Stromal cell of bone marrow (primary cell): ENCODE measurements at places on chromosomes 12 and 14.

DNA sequence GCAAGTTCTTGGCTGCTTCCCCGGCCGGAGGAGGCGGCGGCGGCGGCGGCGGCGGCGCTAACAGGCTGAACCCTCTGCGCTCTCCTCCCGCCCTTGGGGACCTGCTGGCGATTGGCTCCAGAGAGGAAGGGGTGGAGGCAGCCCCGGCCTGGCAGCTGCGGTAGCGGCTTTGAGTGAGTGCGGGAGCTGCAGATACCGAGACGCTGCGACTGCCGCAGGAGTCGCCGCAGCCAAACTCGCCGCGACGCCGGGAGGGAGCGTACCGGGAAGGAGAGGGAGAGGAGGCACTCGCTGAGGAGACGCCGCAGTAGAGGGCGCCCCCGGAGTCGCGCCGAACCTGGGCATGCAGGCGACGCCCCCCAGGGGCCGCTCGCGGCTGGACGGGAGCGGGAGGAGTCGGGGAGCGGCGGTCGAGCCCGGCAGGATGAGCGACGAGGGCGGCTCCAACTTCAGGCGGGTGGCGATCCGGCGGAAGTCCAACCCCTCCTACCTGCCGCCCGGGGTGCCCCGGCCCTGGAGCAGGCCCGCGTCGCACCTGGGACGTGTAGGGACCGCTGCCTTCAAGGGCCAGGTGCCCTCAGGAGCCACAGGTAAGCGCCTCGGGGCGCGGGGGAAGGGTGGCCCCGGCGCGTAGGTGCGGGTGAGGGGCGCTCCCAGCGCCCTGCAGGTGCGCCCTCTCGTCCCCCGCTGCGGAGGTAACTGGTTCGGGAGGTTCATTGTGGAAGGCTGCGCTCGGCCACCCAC, at the start of gene FGD4:
Gene FGD4 (plus strand): TSS at position 189 of the 744 bp plus-strand sequence.
- DNase-seq: peak; percentile 40

DNA sequence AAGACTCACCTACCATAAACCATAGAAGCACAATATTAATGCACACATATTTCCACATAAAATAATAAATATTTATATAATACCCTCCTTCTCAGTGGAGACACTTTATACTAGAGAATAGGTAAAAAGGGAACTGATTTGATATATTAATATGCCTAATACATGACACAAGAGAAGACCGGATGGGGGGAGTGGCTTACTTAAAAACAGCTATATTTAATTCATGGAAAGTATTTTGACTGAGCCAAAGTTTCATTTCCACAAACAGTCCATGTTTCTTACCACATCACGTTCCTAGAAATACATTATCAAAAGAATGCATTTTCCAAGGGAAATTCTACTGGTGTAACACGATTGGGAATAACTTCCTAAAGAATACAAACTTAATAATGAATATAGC, 63.4 kb downstream of the ITPR2 start:
- DNase-seq: no peak

DNA sequence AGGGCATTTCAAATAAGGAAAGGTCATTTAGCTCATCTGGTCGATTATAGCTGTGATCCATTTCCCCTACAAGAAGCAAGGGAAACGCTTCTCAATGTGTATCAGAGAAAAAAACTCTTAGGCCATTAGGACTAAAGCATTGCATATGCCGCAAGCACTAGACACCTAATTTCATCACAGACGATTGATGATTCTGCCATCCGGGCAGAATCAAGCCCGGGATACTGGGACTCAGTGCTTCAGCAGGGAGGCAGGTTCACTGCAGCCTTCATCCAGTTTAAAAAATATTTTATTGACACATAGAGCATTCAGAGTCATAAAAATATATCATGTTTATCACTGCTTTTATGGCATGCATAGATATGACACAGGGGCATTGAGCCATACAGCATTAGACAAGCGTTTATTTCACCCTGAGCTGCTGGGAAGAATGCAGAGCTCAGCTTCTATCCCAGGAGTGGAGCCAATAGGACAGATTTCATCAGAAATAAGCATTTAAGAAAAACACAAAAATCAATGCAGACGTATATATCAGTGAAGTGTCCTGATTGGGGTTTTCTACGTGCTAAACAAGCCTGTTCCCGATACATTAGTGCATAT, 806.9 kb downstream of the GALC start:
- no peak for DNase-seq

GRCh38 chr12:129101816-129102215, 248.5 kb downstream of the GLT1D1 start:
- no peak for DNase-seq

- DNase-seq: no peak
These were observed 40.4 kb upstream of the GZMB start for GRCh38 chr14:24674204-24674970.

DNA sequence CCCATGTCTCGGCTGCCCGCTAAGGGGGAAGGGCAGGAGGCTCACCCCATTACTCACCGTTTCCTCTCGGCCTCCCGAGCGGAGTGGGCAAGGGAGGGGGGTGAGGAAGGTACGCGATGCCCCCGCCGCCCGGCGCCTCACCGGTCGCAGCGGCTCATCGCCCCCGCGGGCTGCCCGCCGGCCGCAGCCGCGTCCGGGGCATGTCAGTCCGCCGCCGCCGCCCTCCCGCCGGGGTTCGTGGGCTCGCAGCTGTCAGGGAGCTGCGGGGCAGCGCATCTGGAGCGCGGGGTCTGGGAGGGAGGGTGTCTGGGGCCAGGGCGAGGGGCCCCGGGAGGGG, 461 bp downstream of the SLC8A3 start:
- DNase-seq: no peak

- no peak for DNase-seq
These were observed 34.8 kb downstream of the NFKBIA start for GRCh38 chr14:35369701-35370191.

- DNase-seq: peak; percentile 12
These were observed 11.8 kb upstream of the KSR2 start for GRCh38 chr12:117980616-117981015.

- no peak for DNase-seq
These were observed 17.5 kb downstream of the EVL start for GRCh38 chr14:100082723-100083122.

- DNase-seq: peak; percentile 77
These were observed 71.6 kb upstream of the STXBP6 start for GRCh38 chr14:25121337-25122129.

GRCh38 chr14:53310412-53310811, 157.3 kb upstream of the DDHD1 start:
- DNase-seq: no peak

DNA sequence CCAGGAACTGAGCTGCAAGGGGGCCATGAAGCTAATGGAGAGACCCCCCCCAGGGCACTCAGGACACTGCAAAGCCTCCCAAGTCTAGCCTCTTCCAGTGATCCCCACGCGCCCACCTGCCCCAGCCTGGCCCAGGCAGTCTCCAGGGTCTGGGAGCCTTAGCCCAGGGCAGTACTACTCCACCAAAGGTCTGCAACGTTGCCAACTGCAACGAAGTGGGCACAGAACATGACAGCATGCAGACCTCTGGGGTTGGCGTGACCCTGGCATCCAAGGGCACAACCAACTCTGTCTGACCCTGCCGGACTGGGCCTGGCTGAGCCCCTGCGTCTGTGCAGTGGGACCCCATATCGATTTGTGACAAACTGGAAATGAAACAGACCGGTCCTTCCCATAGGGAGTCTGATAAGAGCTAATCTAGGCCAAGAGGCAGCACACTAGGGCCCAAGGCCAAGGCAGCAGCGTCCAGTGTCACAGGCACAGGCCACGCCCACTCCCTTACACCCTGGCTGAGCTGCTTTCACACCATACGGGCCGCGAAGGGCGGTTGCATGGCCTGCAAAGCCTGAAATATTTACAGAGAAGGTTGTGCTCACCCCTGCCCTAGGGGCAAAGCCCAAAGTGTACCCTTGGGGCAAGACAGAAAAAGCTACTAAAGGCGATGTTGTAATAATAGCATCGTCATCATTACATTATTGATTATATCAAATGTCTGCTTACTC, 76.7 kb downstream of the NCOR2 start:
- no peak for DNase-seq

DNA sequence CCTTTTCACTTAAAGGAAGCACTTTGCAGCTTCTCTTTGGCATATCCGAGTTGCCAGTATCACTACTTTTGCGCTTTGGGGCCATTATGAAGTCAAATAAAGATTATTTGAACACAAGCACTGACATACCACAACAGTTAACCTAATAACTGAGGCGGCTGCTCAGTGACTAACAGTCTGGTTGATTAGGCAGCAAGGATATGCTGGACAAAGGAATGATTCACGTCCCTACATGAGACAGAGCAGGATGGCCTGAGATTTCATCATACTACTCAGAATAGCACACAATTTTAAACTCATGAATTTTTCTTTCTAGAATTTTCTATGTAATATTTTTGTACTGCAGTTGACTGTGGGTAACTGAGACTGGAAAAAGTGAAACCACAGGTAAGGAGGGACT, 56.9 kb upstream of the E2F7 start:
- peak; percentile 92 for DNase-seq

DNA sequence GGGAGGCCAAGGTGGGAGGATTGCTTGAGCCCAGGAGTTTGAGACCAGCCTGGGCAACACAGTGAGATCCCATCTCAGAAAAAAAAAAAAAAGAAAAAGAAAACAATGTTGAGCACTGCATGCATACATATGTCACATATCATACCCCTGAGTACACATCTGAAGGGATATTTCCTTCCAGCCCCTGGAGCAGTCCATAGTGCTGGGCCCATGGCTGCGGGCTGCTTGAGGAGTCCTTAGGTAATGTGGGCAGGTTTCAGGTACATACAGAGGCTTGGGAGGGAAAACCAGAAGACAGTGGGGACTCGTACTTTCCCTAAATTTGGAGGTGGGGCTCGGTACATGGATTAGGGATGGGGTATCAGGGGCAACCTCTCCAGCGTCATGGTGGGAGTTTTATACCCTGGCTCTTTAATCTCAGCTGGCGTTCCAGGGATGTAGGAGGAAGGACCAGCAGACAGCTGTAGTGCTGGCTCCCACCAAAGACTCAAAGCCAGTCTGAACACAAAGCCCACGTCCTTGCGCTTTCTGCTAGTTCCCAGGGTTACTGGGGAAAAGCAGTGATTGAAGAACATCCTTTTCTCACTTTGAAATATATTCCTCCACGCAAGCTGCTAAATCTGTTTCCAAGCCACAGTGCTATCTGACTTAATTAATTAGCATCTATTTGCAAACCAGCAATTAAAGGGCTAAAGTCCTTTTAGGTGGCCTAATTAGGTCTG, 5.2 kb downstream of the OTUB2 start:
- DNase-seq: no peak

- no peak for DNase-seq
These were observed 32.7 kb downstream of the TSPAN11 start for GRCh38 chr12:30959110-30959710.

- no peak for DNase-seq
These were observed 293.9 kb upstream of the PRKD1 start for GRCh38 chr14:30221546-30221945.

DNA sequence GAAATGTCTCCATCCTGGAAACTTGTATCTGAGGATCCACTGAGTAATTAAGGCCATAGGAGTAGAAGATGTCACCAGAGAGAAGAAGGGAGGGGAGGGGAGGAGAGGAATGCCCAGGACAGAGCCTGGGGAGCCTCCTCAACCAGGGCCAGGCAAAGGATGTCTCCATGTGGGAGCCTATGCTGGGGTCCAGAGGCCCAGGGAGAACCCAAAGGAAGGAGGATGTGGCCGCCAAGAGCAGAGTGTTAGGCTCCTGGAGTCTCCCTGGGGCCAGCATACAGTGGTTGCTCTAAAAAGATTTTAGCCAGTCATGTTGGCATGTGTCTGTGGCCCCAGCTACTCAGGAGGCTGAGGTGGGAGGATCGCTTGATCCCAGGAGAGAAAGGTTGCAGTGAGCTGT, 92.6 kb downstream of the DICER1 start:
- DNase-seq: no peak

DNA sequence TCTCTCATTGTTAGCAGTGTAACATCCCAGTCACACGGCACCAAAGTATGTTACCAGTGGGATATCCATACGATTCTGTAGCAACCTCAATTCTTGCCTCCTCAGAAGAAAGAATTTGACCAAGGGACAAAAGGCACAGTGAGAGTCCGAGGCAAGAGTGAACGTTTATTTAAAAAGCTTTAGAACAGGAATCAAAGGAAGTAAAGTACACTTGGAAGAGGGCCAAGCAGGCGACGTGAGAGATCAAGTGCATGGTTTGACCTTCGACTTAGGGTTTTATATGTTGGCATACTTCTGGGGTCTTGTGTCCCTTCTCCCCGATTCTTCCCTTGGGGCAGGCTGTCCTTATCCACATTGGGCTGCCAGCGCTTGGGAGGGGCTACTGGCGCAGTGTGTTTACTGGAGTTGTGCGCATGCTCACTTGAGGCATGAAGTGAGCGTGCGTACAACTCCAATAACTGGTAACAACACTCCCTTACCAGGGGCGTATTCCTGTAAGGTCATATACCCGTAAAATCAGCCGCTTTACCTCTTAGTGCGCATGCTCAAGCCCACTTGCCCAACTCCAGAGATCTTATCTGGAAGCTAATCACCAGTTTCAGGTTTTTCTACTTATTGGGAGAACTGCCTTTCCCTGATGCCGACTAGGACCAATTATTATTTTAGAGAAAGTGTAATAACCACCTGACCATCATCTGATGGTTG, 71.7 kb downstream of the FAR2 start:
- no peak for DNase-seq

GRCh38 chr14:59832653-59833294, 37.8 kb downstream of the RTN1 start:
- no peak for DNase-seq
